ENCODE measurements at places on chromosomes 3 and 15.

DNA sequence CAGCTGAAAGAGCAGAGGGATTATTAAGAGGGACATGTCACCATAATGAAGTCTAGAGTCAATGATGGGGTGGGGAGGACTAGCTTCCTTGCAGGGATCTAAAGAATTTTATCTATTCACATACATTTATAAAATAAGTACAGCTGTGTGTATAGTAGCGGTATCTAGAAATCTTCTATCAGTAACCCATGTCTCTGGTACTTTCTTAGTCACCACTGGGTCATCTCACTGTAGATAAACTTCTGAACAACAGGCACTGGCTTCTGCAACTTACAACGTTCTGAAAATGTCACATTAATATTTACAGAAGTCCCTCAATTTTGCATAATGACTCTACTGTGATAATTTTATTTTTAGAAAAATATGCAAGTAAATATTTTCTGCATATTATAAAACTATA is 401.7 kb downstream of the TBC1D5 start:
- no peak for DNase-seq

DNA sequence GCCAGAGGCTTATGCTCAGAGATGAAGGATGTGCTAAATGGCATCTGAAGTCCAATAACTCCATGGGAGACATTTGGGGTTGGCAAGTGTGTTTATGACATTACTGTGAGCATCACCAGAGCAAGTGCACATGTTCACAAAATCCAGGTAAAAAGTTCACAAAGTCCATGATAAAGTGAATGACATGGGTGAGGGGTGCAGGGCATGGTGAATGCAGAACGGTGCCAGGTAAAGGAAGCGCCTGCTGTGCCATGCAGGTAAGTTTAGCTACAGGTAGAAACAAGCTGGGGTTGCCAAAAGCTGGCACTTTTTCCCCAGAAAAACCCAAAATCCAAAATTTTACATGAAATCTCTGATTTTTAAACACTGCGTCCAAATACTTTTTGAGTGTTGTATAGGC is 268.2 kb downstream of the ABHD5 start:
- DNase-seq = no peak

GRCh38 chr3:111802163-111802625 is 56.9 kb upstream of the PHLDB2 start:
- DNase-seq = no peak

DNA sequence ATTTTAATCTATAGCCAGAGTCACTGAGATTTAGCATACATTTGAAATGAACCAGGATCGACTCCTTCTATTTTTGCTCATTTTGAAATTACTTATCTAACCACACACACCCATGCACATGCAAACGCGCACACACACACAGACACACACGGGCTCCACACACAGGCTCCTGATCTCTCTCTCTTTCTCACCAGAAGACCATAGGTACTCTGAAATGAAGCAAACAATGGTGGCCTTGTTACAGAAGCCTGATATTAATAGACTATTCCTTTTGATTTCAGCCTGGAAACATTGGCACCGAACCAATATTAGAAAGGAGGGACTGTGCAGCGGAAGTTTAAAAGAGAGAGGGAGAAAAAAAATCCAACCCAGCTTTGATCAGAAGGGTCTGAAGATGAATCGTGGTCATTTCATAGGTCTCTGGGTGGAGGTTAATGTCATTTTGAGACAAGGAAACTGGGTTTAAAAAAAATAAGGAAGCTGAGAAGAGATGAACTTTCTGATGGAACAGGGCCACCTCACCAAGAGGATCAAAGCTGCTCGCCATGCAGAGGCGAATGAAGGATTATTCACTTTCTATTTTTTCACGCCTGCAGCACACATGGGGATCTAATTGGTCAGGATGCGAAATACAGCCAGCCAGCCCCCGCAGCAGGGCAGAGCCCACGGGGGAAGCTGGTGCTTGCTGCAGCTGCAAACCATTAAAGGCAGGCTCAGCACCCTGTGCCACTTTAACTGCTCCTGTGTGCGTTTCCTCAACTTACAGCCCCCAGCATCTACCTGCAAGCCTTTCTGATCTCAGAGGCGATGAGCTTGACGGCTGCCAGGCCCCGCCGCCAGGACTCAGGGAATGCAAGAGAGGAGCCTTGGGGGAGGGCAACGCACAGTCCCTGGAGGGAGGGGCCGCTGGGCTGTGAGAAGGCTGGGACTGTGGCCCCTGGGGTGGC is 88.8 kb downstream of the HES1 start:
- DNase-seq = no peak

DNA sequence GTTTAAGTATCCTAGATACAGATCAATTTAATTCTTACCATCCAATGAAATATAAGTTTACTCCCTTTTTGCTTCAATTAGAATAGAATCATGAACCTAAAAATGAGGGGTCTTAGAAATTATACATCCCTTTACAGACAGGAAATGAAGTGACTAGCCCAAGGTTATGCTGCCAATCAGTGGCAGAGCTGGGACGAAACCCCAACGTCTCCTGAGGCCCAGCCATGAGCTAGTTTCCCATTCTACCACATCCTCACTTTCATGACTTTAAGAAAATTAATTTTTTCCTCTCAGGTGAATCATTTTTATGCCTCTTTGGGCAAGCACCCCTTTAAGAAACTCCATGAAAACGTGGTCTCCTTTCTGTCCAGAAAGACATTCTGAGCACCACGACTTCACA is 11.2 kb downstream of the LRIG1 start:
- no peak for DNase-seq

Data from CD4-positive, alpha-beta T cell treated with Interleukin-6 at 100 ng/mL for 8 hours (primary cell).